Renal cortical epithelial cell (primary cell): ENCODE measurements at places on chromosomes 12 and 14.

DNA sequence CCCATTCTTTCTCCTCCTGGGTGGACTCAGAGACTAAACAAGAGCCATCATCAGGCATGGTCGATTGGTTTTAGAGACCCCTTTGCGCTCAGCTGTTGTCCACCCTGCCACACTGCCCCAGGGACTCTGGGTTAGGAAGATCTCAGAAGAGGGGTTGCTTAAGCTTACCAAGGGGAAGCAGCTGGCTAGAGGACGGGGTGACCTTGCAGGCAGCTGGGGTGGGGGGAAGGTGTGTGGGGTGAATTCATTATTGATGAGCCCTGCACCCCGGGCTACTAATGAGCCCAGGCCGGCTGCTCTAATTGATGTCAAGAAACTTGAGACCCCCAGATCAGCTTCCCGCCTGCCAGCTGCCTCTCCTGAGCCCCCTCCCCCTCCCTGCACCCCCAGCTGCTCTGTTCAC is 8.7 kb upstream of the ZNF385A start:
- DNase-seq = no peak

GRCh38 chr12:12441843-12442461 is 85.1 kb downstream of the BORCS5 start:
- DNase-seq = peak; percentile 10

DNA sequence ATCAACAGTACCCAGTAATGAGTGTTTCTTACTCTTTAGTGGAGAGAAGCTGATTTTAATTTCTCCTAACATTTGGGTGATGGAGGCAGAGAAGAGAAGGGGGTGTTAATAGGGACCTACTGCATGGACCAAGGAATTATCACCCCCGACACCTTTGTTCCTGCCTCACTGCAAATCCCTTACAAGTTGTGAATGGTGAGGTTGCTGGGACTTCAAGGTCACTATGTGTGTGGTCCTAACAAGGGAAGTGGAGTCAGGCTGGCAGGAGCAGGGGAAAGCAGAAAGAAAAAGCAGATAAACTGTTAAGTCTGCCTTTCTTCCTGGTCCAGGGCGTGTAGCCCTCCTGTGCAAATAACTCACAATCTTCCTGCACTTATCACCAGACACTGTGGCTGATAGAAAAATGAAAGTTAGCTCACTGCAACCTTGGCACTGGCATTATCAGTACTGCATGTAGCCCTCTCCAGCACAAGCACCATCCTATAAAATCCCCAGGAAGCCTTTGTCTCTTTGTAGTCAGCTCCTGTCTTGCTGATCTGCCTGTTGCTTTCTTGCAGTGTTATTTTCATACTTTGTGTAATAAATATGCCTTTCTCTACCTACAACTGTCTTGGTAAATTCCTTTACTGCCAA is 112.3 kb upstream of the DNM1L start:
- DNase-seq = no peak

DNA sequence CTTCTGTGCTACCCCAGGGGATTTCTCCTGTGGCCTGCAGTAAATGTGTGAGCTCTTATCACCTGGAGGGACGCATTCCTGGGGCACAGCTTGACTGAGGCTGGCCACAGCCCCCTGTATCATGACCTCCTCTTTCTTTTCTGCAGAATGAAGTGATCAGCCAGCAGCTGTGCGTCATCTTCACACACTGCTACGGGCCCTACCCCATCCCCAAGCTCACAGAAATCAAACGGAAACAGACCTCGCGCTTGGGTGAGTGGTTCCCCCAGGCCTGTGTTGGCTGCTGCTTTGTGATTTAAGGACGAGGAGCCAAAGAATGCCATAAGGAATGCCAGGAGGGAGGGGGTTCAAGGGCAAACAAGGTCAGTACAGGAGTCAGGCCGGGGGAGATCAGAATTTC is 50.5 kb upstream of the PWP1 start:
- peak; percentile 16 for DNase-seq

- peak; percentile 9 for DNase-seq
These were observed 5.4 kb downstream of the MAGOHB start for GRCh38 chr12:10607885-10608458.

GRCh38 chr12:92602476-92602875 is 100.3 kb upstream of the PLEKHG7 start:
- DNase-seq = peak; percentile 90

GRCh38 chr12:4271717-4272423 is 1.7 kb upstream of the CCND2 start:
- peak; percentile 32 for DNase-seq

- DNase-seq = peak; percentile 54
These were observed 2.0 kb downstream of the BHLHE41 start for GRCh38 chr12:26122681-26123481.

DNA sequence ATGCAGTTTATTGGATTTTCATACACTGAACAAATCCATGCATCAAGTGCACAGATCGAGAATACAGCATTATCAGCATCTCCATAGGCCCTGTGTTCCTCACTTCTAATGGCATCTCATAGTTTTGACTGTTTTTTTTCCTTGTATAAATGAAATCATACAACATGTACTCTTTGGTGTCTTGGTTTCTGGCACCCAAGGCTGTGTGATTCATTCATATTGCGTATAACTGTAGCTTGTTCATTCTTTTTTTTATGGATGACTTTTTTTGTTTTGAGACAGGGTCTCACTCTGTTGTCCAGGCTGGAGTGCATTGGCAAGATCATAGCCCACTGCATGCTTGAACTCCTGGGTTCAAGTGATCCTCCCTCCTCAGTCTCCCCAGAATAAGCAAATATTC is 14.3 kb downstream of the RASSF8 start:
- DNase-seq = no peak

GRCh38 chr14:30972882-30973582 is 52.4 kb upstream of the AP4S1 start:
- DNase-seq = no peak

GRCh38 chr12:115343601-115344000 is 659.6 kb upstream of the TBX3 start:
- no peak for DNase-seq

DNA sequence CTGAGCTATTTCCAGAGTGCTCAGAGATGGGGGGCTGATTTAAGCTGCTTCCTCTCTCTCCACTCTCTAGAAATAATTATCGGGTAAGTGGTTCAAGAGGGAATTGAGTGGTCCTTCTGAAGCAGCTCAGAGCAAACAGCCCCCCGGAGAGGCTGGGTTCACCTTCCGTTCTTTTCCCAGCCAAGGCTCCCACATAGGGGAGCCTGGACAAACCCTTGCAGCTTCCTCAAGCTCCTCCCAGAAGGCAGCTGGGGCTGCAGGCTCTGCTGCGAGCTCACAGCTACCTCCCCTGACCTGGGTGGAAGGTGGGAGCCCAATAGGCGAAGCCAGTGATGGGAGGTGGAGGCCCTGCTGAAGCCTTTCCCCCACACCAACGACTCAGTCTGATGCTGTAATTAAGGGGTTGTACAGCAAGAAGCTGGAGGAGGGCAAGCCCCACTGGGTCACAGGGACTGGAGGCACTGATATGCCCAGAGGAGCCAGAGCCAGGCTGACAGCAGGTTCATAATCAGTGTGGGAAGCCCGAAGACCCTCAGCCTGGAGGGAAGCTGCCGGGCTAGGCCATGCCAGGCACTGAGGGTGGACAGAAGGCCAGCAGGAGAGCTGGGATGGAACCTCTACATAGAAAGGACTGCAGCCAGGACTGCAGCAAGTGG is 52.4 kb downstream of the ARL6IP4 start:
- DNase-seq = no peak

- DNase-seq = no peak
These were observed 373.1 kb upstream of the DDHD1 start for GRCh38 chr14:53526200-53526599.

GRCh38 chr12:6774499-6775062 is 2.3 kb downstream of the LAG3 start:
- no peak for DNase-seq

- DNase-seq = peak; percentile 12
These were observed 978.1 kb downstream of the GALC start for GRCh38 chr14:87014856-87015255.

DNA sequence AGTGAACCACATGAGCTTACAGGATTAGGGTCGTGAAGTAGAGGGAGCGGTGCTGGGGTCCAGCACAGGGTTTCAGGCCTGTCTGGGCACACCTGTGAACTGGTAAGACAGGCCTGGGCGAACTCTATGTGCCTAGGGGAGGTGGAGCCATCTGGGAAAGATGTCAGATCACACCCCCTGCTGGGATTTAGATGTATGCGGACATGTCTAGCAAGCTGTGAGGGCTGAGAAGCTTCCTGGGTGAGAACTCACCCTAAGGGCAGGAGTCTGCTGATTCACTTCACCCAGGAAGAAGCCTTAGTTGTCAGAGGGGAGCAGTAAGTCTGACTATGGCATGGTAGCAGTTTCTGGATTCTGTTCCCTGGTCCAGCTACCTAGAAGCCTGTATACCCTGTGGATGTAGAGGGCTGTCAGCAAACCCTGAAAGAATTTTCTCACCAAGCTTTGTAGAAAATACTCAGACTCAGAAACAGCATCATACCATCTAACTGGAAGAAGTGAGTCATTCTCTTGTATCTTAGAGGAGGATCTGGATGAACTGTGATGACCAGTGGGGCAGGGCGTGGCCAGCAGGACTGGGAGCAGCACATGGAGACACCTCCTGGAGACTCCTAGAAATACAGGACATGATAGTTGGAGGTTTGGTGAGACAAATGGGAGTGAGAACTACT is 11.2 kb upstream of the PYGL start:
- peak; percentile 94 for DNase-seq

DNA sequence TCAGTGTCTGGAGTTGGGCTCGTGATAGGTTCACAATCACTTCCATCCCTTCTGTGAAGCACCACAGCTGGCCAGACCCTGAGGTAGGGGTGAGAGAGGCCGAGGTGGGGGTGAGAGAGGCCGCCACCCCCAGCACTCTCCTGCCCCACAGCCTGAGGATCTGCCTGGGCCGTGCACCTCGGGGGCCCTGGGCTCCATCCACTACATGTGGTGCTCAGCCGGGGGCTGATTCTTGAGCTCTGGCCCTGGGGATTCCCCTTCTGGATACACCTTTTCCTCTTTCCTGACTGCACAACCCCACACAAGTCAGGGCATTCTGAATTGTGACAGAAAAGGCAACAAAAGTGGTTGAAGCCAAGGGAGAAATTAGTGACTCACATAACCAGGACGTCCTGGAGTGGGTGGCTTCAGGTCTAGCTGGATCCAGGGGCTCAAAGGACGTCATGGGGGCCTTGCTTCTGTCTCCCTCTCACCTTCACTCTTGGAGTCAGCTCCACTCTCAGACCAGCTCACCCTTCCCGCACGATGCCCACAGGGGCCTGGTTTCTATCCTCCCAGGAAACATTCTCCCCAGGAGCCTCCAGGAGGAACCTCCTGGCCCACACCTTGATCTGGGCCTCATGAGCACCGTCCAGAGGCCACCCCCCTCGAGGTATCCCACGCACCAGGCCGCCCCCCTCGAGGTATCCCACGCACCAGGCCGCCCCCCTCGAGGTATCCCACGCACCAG is 12.1 kb upstream of the FBRSL1 start:
- DNase-seq = no peak
